ENCODE measurements at places on chromosomes 16 and 17.

DNA sequence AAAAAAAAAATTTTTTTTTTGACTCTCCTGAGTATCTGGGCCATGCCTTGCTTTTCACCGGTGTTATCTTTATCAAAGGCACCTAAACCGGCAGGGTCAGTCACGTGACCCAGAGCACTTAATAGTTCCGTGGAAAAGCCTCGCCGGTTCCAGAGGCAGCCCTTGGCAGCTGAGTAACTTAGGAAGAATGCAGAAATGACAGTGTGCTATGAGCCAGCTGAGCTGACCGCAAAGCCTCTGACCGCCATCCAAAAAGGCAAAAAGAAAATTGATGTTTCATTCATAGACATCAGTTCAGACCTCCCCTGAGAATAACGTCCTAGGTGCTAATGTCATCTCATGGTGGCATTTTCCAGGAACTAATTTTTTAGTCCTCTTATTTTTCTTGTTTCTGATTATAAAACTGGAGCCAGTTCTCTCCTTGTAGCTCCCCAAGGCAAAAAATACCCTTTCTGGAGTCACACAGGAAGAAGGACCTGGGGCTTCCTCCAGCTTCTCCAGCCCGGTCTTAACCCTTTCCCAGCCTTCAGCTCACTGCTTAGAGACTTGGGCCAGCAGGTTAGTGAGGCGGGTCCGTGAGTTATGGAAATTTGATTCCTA is 122.6 kb downstream of the SOCS1 start:
- no peak for DNase-seq

GRCh38 chr16:15694499-15694898 is 44.5 kb downstream of the NDE1 start:
- no peak for DNase-seq

DNA sequence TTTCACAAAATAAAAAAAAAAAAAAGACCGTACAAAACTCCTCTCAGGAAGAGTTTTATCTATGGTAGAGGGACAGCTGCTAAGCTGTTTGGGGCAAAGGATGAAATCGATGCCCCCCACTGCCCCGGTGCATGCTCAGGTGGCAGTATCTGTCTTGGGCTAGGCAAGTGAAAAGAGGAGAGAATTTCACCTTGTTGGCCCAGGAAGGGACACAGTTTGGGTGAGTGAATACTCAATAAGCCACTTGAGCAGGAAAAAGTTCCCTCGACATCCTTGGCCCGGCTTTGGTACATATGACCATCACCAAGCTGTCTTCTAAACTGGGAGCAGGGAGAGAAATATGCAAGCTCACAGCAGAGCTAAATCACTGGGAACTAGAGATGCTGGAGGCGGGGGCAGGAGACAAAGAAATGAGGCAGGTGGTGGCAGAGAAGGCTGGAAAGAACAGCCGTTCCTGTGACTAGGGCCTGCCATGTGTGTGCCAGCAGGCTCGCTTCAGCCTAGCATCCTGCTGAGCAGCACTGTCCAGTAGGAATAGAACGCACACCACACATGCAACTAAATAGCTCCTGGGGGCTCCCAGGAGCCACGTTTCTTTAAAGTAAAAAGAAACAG is 8.2 kb upstream of the EIF1 start:
- DNase-seq = peak; percentile 57

- peak; percentile 18 for DNase-seq
These were observed 3.7 kb upstream of the CACNA1G start for GRCh38 chr17:50556803-50557202.

- no peak for DNase-seq
These were observed 140.3 kb upstream of the FOXF1 start for GRCh38 chr16:86370062-86370461.

DNA sequence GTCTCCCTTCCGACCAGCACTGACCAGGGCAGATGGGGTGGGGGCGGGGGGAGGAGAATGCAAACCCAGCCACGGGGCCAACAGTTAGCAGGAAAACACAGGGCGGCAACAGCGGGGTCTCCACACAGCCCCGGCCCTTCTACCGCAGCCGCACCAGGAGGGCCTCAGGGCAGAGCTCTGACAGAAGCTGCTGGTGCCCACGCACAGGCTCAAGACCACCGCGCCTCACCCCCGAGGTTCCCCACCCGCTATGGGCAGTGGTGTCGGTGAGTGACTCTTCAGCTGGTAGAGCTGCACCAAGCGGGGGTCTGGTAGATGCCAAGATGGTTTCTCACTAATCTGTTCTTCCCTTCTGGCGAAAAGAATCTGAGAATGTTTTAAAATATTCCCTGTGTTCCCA is 16.1 kb downstream of the HAGH start:
- DNase-seq = no peak

DNA sequence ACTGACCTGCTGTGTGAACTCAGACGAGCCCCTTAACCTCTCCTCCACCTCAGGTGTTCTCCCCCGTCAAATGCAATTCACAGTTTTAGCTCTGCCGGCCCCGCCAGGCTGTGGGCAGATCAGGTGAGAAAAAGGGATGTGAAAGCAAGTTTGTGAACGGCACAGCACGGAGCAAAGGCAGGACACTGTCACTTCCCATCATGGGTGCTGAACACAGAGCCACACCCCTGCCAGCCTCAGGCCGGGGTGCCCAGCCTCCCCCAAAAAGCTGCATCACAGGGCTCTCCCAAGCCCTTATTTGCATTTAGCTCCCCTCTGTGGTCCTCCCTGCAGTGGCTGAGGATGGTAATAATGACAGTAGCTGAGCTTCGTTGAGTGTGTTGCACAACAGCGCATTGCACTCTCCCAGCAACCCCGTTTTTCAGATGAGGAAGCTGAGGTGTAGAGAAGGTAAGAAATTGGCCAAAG is 88.8 kb upstream of the TNRC6C start:
- DNase-seq = no peak

GRCh38 chr17:49327835-49328784 is 33.9 kb downstream of the ZNF652 start:
- DNase-seq = no peak

- DNase-seq = no peak
These were observed 231.9 kb upstream of the COX10 start for GRCh38 chr17:13837417-13837816.

GRCh38 chr17:77216486-77216885 is 75.7 kb downstream of the SEC14L1 start:
- DNase-seq = no peak

DNA sequence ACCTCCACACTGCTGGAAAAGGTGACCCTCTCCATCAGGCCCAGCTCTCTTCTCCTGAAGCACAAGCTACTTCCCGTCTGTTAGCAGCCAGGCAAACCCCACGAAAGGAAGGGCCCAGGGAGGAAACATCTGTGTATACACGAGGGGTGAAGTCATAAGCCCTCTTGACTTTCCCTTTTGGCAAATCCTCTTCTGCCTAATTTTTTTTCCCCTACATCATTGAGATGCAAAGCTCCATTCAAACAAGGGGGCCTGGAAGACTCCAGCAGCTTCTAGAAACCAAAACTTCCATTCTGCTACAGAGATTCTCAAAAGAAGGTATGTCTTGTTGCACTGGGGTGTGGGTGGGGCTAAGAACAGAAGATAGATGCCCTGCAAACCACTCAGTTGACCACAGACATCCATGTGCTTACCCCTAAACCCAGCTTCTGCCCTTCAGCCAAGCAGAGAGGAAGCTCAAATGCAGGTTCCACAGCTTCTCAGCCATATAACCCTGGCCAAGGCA is 145.6 kb upstream of the RCVRN start:
- no peak for DNase-seq

DNA sequence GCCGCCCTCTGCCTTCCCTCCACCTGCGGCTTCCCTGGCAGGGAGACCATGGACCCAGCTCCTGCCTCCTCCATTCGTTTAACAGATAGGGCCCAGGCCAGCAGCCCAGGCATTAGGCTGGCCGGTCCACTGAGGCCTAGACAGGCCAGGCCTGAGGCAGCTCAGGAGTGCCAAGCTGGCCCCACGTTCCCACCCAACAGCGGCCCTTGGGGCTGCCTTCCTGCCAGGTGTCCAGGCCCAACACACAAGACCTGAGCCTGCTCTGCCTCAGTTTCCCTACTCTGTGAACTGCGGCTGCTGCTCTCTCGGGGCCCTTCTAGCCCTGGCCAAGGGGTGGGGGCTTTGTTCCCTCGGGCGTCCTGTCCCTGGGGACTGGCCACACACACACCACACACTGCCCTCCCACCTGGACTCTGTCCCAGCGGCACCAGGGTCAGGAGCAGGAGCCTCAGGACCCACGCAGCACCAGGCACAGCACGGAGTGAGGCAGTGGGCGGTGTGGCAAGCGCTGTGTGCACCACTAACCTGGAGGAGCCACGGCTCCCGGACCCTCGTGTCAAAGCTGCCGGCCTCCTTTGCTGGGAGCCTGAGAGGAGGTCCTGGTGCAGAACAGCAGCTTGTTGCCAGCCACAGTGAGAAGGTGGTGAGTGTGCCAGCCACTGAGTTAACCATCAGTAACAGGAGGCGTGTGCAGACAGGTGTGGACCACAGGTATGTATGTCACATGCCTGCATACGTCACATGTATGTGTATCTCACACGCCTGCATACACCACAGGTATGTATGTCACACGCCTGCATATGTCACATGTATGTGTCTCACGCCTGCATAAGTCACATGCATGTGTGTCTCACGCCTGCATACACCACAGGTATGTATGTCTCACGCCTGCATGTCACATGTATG is 14.6 kb upstream of the CDH15 start:
- no peak for DNase-seq

GRCh38 chr17:70104791-70105523 is 29.9 kb downstream of the KCNJ16 start:
- no peak for DNase-seq

GRCh38 chr17:74882517-74883240 is 9.9 kb upstream of the FDXR start:
- no peak for DNase-seq

- peak; percentile 2 for DNase-seq
These were observed 76.9 kb upstream of the CREBBP start for GRCh38 chr16:3957344-3957980.

GRCh38 chr16:17082095-17082882 is 388.5 kb downstream of the XYLT1 start:
- no peak for DNase-seq

GRCh38 chr16:88941913-88942909 is 34.8 kb downstream of the CBFA2T3 start:
- DNase-seq = peak; percentile 60

DNA sequence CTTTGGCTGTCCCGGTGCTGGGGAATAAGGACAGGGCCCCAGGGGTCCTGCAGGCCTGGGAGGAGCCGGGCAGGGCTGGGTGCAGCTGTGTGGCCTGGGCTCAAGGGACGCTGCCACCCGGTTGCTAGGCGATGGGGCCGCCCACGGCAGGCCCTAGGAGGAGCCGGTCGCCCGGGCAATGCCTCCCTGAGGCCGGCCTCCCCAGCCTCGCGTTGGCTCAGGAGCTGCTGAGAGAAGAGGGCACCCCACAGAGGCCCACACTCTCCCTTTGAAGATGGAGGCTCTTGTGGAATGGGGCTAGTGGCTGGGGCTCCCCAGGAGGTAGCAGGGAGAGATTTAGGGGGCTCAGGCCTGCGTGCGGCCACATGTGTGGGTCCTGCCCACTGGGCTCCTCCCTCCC is at the start of gene CIBAR2:
Gene CIBAR2, minus strand, starts transcription at position 109 of the 400 bp plus-strand sequence. CDS start 120 bp downstream, outside the sequence.
- DNase-seq = peak; percentile 91

DNA sequence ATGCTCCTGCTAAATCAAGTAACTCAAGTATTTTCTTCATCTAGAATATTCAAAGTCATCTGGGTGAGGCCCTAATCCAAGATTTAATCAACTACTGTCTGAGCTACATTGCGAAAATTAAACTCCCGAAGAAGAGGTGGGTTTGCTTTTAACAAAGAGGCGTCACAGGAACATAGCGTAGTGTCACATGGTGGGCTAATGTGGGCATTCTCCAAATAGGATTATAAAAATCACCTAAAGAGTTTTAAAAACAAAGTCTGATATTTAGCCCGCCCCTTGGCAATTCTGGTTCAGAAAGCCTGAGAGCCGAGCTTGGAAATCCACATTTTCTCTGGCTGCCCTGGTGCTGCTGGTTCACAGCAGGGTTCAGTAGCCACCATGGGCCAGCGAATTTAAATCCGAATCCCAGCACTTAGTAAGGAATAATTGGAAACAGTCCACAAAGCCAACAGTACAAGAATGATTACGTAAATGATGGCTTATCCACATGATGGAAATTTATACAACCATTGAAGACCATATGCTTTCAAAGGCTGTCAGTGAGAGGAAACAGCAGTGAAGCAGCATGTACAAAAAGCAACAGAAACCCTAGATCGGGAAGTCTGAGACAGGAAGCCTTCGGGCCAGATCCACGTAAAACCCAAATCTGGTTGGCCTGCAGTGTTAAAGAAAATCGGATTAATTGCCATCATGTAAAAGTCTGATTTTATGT is 8.8 kb downstream of the PMM2 start:
- DNase-seq = no peak

GRCh38 chr16:88982286-88983084 is 5.5 kb upstream of the CBFA2T3 start:
- no peak for DNase-seq

DNA sequence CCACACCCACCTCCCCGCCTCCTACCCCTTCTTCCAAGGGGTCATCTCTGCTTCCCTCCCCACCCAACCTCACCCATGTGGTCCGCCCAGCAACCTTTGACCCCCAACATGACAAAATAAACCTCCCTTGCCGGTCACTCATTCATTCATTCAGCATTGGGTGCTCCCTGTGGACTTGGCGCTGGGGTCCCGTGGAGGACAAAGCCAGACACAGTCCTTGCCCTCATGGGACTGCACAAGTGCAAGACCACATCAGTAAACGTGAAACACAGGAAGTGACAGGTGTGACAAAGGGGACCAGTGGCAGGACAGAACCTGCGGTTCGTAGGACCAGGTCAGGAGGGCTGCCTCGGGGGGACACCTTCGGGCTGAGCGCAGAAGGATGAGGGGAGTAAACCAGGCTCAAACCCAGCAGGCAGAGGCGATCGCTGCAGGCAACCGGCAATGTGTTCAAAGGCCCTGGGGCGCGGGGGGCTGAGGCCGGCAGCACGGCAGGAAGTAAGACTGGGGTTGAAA is 185.4 kb downstream of the SEC14L1 start:
- no peak for DNase-seq

- DNase-seq = peak; percentile 63
These were observed 2.1 kb upstream of the IRX5 start for GRCh38 chr16:54928411-54929089.

- DNase-seq = no peak
These were observed 34.0 kb downstream of the TIMM22 start for GRCh38 chr17:1030684-1031532.

GRCh38 chr16:47250983-47251382 is 107.2 kb upstream of the NETO2 start:
- no peak for DNase-seq

Data from NCI-H1417 (cell line).